ENCODE measurements at places on chromosomes 4 and X.

DNA sequence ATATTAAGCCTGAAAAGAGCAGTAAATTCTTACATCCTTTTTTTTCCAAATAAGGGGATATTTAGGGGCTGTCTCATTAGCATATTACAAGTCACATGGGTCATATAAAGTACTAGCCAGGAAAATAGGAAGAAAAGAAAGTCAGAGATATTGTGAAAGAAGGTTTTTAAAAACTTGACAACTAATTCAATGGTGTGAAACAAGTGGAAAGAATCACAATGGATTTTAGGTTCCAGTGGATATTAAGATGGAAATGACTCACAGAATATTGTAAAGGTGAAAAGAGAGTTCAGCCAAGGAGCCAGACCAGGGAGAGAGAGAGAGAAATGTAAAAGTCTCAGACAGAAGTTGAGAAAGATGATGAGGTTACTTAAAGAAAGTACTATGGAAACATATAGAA, 297.2 kb downstream of the IQCM start:
- no peak for DNase-seq

- DNase-seq, result no peak
These were observed 290.7 kb upstream of the PPP1R2C start for GRCh38 chrX:43068639-43069038.

DNA sequence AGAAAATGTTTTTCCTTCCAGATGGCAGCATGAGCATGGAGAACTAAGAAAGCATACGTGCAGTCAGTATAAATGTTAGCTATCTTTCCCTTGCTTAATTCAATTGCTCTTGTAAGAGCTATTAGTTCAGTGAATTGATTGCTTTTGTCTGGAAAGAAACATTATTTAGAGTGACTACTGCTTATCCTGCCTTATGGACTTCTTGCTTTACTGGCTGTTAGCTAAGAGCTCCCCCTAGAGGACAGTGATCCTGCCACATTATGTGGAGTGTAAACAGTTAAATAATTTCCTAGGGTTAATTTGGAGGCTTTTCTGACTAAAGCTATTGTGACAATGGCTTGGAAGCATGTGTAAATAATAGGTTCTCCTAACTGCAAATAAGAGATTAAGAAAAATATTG, 1402.4 kb downstream of the FAM133A start:
- no peak for DNase-seq

DNA sequence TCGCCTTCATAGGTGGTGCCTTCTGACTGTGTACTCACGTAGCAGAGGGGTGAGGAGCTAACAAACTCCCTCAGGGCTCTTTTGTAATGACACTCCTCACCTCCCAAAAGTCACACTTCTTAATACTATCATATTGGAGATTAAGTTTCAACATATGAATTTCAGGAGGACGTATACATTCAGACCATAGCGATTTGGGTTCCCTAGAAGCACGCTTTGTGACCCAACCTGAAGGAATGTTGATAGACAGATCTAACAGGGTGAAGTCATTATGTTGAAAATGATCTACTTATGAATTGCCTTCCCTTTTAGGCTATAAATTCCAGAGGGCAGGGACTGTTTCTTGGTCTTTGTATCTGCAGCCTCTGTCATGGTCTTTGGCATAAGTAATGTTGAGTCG, 3.2 kb upstream of the KLHL34 start:
- DNase-seq, result no peak

DNA sequence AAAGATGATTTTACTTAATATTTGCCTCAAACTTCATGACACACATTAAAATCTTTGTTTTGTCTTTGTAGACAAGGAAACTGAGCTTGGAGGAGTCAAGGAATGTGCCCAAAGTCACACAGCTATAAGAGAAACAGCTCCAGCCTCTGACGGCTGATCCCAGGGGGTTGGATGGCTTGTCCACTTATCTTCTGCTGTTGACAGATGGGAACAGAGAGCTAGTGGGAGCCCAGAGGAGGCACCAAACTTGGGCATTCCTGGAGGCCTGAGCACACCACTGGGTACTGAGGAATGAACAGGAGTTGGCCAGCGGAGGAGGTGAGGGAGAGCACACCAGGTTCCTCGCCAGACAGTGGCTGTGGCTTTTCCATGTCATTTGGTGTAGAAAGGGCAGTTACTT, 56.4 kb upstream of the GPR78 start:
- DNase-seq, result no peak

All from GM19239 (cell line).